BJ (cell line): ENCODE measurements at places on chromosomes 3 and 15. TPM values are rescaled to one million over a fixed set of nuclear protein-coding genes. Genes with fewer than 3 reads are reported as not detected.

GRCh38 chr3:194003114-194004057 is 132.6 kb upstream of the HES1 start:
- DNase-seq, result peak; percentile 78

- DNase-seq, result no peak
Measured at GRCh38 chr3:154119951-154120350, 1.2 kb upstream of the ARHGEF26 start.

DNA sequence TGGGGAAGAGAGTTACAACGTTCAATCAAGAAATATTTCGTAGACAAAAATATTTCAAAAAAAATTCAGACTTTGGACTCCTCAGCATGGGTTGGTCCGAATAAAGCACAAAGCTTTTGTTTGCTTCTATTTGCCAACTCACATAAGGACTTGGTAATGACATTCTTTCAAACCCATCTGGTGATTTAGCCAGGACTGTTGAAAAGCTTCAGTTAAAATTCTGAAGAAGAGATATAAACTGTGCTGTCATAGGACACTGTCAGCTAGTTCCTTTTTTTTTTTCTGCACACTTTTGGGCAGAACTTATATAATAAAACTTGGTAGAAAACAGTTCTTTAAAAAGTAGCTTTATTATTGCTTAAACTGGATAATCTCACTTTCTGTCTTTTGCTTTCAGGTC is 660.8 kb upstream of the SGO1 start:
- no peak for DNase-seq

GRCh38 chr15:99445272-99445850 is 120.4 kb upstream of the MEF2A start:
- no peak for DNase-seq

- DNase-seq, result no peak
Measured at GRCh38 chr3:112395896-112396290, 62.9 kb downstream of the CD200 start.

DNA sequence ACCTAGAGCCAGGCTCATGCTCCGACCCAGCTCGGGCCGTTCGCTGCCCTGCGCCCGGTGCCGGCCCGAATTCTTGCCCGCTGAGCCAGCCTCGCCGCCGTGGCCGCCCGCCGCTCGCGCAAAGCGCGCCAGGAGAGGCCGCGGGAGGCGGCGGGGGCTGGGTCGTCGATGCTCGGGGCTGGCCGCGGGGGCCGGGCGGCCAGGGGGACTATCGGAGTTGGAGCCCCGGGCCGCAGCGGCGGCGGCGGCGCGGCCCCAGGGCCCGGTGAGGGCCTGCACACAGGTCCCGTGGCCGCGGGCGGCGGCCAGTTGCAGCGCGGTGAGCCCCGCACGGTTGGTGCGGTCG is 1.1 kb downstream of the ANKRD63 start:
- DNase-seq, result no peak

DNA sequence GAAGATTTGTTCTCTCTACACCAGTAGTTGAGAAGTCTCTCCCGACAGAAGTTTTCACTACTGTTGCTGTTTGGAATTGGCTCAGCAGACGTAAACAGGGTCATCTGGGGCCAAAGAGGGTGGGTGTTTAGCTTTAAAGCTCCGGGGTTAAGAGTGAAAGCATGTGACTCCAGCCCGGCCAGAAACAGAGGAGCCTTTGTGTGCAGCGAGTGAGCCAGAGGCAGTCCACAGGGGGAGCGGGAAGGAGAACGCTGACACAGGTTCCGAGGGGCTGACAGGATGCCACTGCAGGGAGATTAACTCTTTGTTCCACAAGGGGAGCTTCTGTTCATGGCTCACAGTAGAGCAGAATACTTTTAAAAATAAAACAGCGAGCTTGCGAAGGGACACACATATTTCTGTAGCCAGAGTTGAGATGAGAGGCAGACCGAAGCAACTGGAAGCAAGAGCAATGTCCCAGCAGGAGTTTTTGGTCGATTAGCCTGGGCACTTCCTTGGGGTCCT is 26.9 kb downstream of the BMF start:
- no peak for DNase-seq

ARNT2 gene
- 27.5 and 44.6 TPM in 2 replicates for polyA plus RNA-seq

NR1D2 gene
- 18.0 and 37.7 TPM in 2 replicates for polyA plus RNA-seq

CSPG4 gene
- polyA plus RNA-seq, result 9.5 and 24.1 TPM in 2 replicates

IGSF11 gene
- polyA plus RNA-seq, result 0.05 and 0.20 TPM in 2 replicates

KBTBD13 gene
- not detected in 2 replicates for polyA plus RNA-seq

ETV5 gene
- 24.1 and 27.7 TPM in 2 replicates for polyA plus RNA-seq

ADCY5 gene
- 0.21 and 0.23 TPM in 2 replicates for polyA plus RNA-seq
